T47D (cell line): ENCODE measurements at places on chromosomes 11 and 22.

GRCh38 chr11:68570691-68571090 is 110.1 kb downstream of the PPP6R3 start:
- no peak for DNase-seq

- no peak for DNase-seq
Measured at GRCh38 chr11:27390318-27391295, 27.6 kb upstream of the CCDC34 start.

DNA sequence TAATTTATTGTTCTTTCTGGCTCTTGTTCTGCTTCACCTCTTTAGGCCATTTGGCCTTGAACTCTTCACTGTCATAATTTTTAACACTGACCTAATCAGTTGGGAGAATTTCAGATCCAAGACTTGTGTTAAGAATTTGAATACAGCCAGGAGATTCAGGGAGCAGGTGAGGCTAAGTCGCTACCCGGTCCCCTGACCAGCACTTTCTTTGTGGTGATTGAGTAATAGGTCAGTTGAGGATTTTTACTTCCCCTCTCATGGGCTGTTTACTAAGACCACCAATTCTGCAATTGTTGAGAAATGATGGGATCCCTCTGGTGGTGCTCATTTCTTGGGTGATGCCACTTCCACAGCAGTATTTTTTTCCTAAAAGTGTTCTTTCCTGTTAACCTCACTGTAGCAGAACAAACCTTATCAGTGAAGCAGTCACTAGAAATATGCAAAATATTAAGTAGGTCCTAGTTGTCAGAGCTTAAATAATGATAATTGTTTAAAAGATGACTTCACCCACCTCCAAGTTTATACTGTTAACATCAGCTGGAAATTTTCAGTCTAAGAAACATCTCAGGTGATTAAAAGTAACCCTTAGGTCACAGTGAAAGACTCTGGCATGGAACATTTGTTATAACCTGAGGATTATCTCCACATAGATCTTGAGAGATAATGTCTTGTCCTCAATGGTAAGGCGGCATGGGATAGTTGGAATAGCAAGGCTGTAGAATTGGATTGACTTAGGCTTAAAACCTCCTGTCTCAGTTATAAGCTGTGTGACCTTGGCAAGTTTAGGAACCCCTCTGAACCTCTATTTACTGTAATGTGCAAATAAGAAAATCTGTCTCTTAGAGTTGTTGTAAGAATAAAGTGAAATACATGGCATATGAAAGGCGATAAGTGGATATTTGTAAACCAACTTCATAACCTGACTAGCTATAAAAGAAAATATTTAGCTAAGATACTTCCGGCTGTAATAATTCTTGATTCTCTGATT is 41.3 kb downstream of the POLD3 start:
- DNase-seq = no peak

GRCh38 chr11:67347964-67348749 is 5.2 kb downstream of the POLD4 start:
- DNase-seq = no peak

- no peak for DNase-seq
Measured at GRCh38 chr11:121350314-121351082, 57.9 kb downstream of the SC5D start.

DNA sequence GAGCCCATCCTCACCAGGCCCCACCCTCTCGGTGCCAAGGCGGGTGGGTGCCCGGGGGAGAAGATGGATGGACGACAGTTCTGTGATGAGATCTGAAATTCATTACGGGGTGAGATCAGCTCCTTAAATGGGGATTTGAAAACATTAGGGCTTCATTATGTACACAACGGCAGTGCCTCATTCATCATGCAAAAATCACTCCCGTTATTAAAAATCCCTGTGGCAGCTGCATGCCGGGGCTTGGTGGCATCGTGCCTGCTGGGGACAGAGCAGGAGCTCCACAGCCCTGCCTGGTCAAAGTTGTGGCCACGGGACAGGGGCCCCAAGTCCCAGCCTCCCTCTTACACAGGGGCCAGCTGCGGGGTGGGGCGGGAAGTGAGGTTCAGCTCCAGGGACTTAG is 20.2 kb downstream of the OTUB1 start:
- no peak for DNase-seq

DNA sequence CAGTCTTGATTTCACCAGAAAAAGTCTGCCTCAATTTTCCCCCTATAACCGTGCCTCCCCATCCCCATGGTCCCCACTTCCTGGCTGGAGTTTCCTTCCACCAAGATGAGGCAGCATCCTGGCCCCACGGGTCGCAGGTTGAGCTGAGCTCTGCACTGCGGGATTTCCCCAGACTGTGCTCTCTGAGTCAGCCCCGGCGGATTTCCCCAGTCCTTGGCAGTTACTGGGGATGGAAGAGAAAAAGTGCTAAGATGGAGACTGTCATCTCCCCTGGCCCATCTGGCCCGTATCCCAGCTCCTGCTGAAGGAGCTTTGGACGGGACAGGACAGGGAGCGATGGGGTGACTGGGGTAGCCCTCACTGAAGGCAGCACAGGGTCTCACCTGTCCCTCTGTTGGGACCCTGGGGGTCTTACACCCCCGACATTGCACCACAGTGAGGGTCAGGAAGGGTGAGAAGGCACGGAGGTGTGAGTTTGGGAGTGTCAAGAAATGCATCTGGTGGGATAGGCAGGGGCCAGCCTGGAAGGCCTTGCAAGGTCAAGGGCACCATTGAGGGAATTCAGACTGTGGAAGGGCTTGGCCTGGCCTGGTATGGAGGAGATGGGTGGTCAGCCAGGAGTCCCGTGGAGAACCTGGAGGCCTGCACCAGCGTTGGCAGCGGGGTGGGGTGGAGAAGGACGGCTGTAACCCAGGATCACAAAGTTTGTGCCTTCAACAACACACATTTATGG is 36.5 kb downstream of the NADSYN1 start:
- DNase-seq = no peak

GRCh38 chr11:91585035-91585801 is 639.4 kb upstream of the FAT3 start:
- DNase-seq = no peak

GRCh38 chr22:43502306-43502874 is 90.6 kb downstream of the MPPED1 start:
- no peak for DNase-seq

DNA sequence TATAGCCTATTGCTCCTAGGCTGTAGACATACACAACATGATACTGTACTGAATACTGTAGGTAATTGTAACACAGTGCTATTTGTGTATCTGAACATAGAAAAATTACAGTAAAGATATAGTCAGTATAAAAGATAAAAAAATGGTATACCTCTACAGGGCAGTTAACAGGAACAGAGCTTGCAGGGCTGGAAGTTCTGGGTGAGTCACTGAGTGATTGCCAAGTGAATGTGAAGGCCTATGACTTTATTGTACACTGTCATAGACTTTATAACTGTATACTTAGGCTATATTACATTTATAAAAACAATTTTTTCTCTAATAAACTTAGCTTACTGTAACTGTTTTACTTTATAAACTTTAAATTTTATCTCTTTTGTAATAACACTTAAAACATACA is 332.4 kb upstream of the ARHGAP42 start:
- no peak for DNase-seq

- DNase-seq = no peak
Measured at GRCh38 chr11:109785714-109786113, 307.5 kb upstream of the ZC3H12C start.

GRCh38 chr11:91263496-91264365 is 960.9 kb upstream of the FAT3 start:
- DNase-seq = peak; percentile 26

- peak; percentile 12 for DNase-seq
Measured at GRCh38 chr11:105046898-105047579, 1.9 kb upstream of the CARD16 start.

GRCh38 chr11:82732348-82732733 is 1.3 kb downstream of the FAM181B start:
- no peak for DNase-seq

DNA sequence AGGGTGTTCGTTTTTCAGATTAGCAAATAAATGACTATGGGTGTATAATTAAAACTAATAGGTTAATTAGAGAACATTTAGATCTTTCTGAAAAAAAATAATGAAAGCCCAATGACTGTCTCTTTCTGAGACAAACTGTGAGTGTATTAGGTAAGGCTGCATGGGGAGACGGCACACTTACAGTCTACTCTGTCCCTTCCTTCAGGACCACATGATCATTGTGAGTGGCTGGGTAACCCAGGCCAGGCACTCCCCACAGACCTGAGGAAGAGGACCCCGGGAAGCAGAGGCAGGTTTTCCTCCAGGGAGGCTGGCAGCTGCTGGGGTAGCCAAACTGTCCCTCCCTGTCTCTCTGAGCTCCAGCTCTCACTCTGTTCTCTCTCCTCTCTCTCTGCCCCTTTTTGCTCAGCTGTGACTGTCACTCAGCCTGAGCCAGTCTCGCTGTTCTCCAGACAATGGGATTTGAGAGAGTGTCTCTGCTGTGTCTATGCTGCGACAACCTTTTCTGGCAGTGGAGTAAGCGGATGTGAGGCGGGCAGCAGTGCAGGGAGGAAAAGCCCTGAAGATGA is 83.1 kb upstream of the NCAM1 start:
- DNase-seq = no peak

DNA sequence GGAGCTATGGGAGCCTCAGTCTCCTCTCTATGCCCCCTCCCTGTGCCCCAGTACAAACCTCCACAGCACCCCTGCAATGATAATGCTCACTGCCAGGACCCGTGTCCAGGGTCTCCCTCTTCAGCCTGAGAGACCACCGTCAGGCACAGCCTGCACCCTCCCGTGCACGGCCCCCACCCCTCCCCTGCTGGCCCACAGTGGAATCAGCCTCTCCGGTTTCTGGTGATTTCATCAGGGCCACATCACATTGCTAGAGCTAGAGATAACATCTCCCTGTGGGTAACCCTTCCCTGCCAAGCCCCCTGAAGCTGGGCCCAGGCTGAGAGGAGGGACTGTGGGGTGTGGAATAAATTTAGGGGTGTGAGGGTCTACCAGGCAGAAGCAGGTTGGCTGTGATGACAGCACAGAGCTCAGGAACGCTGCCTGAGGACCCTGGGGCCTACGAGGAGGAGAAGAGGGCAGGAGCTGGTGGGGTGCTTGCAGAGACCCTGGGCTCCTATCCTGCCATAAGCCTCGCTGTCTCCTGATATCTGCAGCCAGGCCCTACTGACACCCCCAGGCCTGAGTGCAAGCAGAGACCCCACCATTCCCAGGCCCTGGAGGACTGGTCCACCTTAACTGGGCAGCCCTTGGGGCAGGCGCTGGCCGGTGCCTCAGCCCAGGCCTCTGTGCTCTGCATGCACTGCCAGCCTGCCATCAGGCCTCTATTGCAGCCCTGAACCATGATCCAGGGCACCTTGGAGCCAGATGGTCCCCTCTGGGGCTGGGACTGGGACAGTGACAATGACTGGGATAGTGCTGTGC is at the start of gene KLHDC7B:
KLHDC7B (plus strand) TSS at position 378 of the 804 bp plus-strand sequence; CDS start at position 723, 345 bp downstream.
- no peak for DNase-seq

DNA sequence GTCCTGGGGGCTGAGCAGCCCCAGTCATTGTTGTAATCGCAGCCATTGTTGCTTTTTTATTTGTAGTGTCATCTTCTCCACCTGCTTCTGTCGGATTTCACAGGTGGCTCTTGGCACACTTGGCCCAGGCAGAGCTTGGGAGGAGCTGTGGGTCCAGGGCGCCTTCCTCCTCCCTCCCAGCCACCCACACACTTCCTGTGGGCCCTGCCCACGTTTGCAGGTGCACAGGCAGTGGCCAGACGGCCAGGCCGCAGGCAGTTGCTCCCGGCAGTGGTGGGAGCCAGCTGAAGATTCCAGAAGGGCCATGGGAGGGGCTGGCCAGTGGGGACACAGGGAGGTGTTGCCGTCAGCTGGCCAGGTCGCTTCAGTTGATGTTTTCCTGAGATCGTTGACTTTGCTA is 1191.9 kb downstream of the BRD1 start:
- no peak for DNase-seq

- DNase-seq = no peak
Measured at GRCh38 chr11:125201525-125202141, 37.1 kb downstream of the PKNOX2 start.

- no peak for DNase-seq
Measured at GRCh38 chr22:31995807-31996206, 47.3 kb upstream of the SLC5A1 start.

- DNase-seq = peak; percentile 9
Measured at GRCh38 chr11:5891216-5891800, 1.7 kb upstream of the OR52E5 start.

DNA sequence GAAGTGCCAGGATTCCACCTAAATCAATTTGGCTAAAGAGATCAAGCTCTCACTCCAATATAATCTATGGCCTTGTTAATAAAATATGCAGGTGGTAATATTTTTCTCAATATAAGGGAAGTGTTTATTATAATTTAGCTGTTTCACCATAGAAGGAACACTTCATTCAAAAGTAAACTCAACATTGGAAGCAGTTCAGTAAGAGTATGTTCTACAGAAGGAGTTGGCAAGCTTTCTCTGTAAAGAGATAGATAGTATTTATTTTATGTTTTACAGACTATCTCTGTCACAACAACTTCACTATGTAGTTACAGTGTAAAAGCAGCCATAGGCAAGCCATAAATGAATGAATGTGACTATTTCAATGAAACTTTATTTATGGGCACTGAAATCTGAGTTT is 313.6 kb upstream of the ANO3 start:
- DNase-seq = no peak

GRCh38 chr11:35042913-35043312 is 96.1 kb upstream of the CD44 start:
- no peak for DNase-seq

GRCh38 chr22:46122980-46123693 is 27.2 kb upstream of the PPARA start:
- DNase-seq = no peak

DNA sequence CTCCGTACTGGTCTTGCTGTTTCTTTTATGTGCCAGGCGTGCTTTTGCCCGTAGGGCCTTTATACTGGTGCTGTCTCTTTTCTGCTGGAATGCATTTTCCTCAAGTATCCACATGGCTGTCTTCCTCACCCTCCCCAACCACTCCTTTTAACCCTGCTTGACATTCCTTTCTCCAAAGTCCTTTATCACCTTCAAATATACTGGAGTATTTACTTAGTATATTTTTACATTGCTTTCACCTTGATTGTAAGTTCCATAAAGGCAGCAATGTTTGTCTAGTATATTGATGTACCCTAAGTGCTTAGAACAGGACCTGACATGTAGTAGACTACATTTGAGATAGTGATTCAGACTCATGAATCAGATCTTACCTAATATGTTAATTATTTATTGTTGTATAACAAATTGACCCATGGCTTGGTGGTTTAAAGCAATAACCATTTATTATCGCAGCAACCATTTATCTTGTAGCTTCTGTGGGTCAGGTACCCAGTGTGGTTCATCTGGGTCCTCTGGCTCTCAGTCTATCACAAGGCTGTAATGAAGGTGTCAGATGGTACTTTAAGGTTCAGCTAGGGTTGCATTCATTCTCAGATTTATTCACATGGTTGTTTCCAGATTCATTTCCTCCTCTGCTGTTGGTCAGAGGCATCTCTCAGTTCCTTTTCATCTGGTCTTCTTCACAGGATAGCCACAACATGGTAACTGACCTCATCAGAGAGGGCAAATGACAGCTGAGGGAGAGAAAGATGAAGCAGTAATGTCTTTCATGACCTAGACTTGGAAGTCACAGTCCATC is 34.2 kb downstream of the DDX10 start:
- DNase-seq = no peak

DNA sequence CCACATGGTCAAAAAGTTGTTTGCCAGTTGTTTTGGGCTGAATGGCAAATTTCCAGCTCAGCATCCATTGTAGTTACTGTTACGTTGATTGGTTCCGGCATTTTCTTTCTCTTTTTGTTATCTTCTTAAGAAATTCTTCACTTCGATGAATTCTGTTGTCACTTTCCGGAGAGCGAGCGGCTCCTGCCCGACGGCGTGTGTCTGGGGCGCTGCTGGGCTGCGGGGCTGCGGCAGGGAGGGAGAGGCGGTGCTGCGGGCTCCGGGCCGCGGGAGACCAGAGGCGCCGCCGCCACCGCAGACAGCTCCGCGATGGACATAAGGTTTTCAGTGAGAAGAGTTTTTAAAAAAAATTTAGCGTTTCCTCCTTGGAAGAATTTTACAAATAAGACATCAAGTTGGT is 117.4 kb downstream of the RRM1 start:
- DNase-seq = no peak
